Caco-2 (cell line): ENCODE measurements at places on chromosomes 2 and 18. TPM values are rescaled to one million over a fixed set of nuclear protein-coding genes. Genes with fewer than 3 reads are reported as not detected.
A peak's percentile ranks its signal among the peaks of the same experiment; 100 is the strongest.

GRCh38 chr18:42893977-42894376 is 221.5 kb downstream of the RIT2 start:
- H3K27me3 ChIP-seq = no peaks in the 10 kb centered on the region
- H3K4me1 ChIP-seq = no peaks in the 10 kb centered on the region
- H3K27ac ChIP-seq = no peak overlapping the region
- no peak overlapping the region for H3K4me3 ChIP-seq
- H3K36me3 ChIP-seq = no peaks in the 10 kb centered on the region
- no peak for DNase-seq

SPP2 gene
- total RNA-seq = not detected in 2 replicates

DNA sequence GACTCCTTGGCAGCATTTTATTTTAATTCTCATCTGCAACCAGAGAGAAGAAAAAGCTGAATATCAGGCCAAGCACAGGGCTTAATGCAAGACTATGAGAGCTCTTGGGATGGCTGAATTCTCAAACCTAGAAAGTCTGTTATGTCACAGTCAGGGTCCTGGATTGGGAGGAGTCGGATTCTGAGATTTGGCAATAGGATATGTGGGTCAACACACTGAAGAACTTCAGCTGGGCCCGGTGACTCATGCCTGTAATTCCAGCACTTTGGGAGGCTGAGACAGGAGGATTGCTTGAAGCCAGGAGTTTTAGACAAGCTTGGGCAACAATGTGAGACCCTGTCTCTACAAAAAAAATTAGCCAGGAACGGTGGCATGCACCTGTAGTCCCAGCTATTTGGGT is 102.4 kb downstream of the COL3A1 start:
- no peaks in the 10 kb centered on the region for H3K36me3 ChIP-seq
- H3K4me1 ChIP-seq = no peaks in the 10 kb centered on the region
- no peaks in the 10 kb centered on the region for H3K27me3 ChIP-seq
- no peak overlapping the region for H3K27ac ChIP-seq
- no peak overlapping the region for H3K4me3 ChIP-seq

DNA sequence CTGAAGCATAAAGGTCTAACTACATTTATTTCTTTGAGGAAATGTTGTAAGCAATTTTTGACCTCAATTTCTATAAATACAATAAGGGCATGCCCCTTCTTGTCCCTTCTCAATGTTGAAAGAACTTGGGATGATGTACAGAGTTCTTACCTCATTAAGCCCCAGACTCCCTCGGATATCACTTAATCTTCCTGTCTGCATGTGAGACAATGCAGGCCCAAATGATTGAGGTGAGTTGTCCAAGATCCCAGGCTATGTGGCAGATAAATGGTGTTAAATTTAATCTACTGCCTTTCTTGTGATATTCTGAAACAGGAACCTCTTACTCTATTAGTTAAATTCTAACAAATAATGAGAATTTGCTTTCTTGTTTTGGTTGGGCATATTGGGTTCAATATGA is 1073.4 kb upstream of the GYPC start:
- H3K4me1 ChIP-seq = no peaks in the 10 kb centered on the region
- H3K27me3 ChIP-seq = no peaks in the 10 kb centered on the region
- no peak overlapping the region for H3K4me3 ChIP-seq
- H3K27ac ChIP-seq = no peak overlapping the region
- no peak for DNase-seq
- no peaks in the 10 kb centered on the region for H3K36me3 ChIP-seq

RNF125 gene
- 0.39 and 0.61 TPM in 2 replicates for total RNA-seq

TUBA3E gene
- 0.57 TPM in 1 of 2 replicates, not detected in the other for total RNA-seq

DNA sequence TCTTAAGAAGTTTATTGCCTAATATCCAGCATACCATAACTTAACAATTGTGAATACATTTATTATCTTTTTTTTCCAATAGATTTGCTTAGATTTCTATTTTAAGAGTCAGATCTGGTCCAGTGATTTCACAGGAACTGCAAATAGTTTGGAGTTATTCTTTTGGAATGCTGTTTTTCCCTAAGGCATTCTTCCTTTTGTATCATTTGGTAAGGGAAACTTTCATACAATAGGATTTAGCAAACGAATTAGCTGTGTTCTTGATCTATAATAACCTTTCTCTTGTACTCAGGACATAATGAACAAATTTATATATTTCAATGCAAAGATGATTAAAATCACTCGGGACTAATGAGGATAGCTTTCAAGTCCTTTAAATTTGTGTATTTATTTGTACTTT is 201.6 kb downstream of the ERBB4 start:
- no peaks in the 10 kb centered on the region for H3K4me1 ChIP-seq
- no peak overlapping the region for H3K27ac ChIP-seq
- H3K27me3 ChIP-seq = no peaks in the 10 kb centered on the region
- no peaks in the 10 kb centered on the region for H3K36me3 ChIP-seq

GRCh38 chr2:19098467-19099160 is 259.8 kb downstream of the OSR1 start:
- no peak overlapping the region for H3K4me3 ChIP-seq
- H3K27me3 ChIP-seq = no peaks in the 10 kb centered on the region
- DNase-seq = no peak
- H3K27ac ChIP-seq = no peak overlapping the region
- H3K4me1 ChIP-seq = peaks cover 17% of the 10 kb centered on the region; the same call in 1 of the 2 replicates

DNA sequence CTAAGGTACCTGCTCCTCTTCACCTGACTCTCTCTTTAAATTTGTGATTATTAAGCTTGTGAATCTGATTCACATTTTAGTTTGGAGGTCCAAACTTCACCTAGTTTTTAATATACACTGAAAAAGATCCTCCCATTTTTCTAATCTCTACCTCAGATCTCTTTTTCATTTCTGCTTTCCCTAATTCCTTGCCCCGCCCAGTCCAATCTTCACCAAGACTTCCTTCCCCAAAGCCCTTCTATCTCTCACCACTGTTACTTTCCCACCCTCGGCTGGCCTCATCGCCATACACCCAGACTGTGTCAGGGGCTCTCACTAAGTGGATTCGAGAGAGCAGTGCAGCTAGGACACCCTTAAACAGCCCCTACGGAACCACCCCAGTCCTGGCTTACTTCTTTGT is 40.0 kb downstream of the LBH start:
- H3K27ac ChIP-seq = peak overlapping the region; percentile 1
- H3K4me1 ChIP-seq = peaks cover 47% of the 10 kb centered on the region
- H3K36me3 ChIP-seq = no peaks in the 10 kb centered on the region

GRCh38 chr18:74631623-74632350 is 34.1 kb downstream of the ZNF407 start:
- no peak overlapping the region for H3K4me3 ChIP-seq
- H3K27ac ChIP-seq = no peak overlapping the region
- no peaks in the 10 kb centered on the region for H3K4me1 ChIP-seq
- H3K36me3 ChIP-seq = no peaks in the 10 kb centered on the region

OR6B2 gene
- total RNA-seq = not detected in 2 replicates

UGT1A8 gene
- total RNA-seq = 0.14 and 0.50 TPM in 2 replicates

GRCh38 chr2:24721470-24721869 is 71.7 kb downstream of the PTRHD1 start:
- H3K27me3 ChIP-seq = no peaks in the 10 kb centered on the region
- H3K4me3 ChIP-seq = no peak overlapping the region
- peaks cover 11% of the 10 kb centered on the region for H3K4me1 ChIP-seq
- DNase-seq = no peak
- peak overlapping the region; percentile 67 for H3K27ac ChIP-seq
- no peaks in the 10 kb centered on the region for H3K36me3 ChIP-seq

MLPH gene
- total RNA-seq = not detected in 2 replicates

SIX3 gene
- not detected in 2 replicates for total RNA-seq

MATN3 gene
- 16.2 and 18.1 TPM in 2 replicates for total RNA-seq

DNA sequence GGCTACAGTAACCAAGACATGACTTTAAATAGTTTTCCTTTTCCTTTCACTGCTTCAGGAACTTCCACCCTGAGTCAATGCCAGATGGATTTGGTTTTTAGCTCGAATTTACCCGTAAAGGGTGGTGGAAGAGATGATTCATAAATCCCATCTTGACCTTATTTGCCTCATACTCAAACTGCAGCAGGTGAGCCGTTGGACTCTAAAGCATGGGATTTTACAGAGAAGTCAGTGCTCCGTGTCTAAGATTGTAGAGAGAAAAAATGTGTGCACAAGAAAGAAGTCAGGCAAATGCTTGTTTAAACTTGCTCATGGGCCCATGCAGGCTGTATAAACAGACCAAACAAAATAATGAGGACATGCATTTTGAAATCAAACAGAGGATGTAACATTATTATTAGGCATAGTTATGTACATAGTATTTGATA is 369.7 kb upstream of the TRIB2 start:
- no peak overlapping the region for H3K27ac ChIP-seq
- H3K4me3 ChIP-seq = no peak overlapping the region
- no peaks in the 10 kb centered on the region for H3K36me3 ChIP-seq
- no peaks in the 10 kb centered on the region; the same call in 1 of the 2 replicates for H3K27me3 ChIP-seq
- no peak for DNase-seq

DNA sequence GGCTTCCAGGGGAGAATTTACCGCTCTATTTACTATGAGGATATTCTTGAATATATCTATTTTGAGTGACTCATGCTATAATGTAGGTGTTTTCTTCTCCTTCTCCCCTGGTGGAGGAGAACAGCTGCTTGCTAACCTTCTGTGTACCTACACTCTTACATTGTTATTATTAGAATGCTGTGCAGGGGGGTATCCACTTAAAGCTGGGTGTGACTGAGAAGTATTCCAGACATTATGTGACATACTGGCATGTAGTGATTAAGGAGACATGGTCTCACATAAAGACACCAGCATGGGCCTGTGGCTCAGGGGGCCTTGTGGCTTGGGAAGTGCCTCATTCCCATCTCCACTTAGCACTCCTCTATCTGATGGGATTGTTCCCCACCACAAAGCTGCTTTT is 287.9 kb downstream of the PTPRM start:
- no peak for DNase-seq
- H3K27ac ChIP-seq = no peak overlapping the region
- H3K36me3 ChIP-seq = no peaks in the 10 kb centered on the region
- H3K4me3 ChIP-seq = no peak overlapping the region

GRCh38 chr2:62142054-62142453 is 53.9 kb upstream of the B3GNT2 start:
- peaks cover 14% of the 10 kb centered on the region for H3K4me1 ChIP-seq
- DNase-seq = no peak
- no peaks in the 10 kb centered on the region for H3K36me3 ChIP-seq
- H3K4me3 ChIP-seq = no peak overlapping the region
- H3K27me3 ChIP-seq = no peaks in the 10 kb centered on the region

GRCh38 chr2:63983986-63984605 is 35.1 kb downstream of the VPS54 start:
- no peaks in the 10 kb centered on the region for H3K27me3 ChIP-seq
- peaks cover 35% of the 10 kb centered on the region for H3K4me1 ChIP-seq
- H3K4me3 ChIP-seq = no peak overlapping the region
- no peak overlapping the region for H3K27ac ChIP-seq
- no peaks in the 10 kb centered on the region for H3K36me3 ChIP-seq

DNA sequence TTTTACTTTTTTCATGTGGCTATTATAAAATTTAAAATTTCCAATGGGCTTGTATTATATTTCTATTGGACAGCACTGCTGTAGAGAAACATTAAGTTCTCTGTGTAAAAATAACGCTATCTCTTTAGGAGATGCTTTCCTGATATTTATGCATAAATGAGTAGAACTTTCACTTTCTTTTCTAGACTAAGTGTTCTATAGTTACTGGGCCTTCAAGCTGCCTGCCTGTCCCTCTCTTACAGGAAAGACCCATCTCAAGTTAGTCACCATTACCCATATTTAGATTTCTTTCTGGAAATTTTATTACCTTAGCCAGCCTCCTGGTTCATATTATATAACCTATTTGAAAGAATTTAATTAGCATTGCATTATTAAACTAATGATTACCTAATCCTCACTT is 4.8 kb downstream of the ITGA4 start:
- no peaks in the 10 kb centered on the region for H3K4me1 ChIP-seq
- DNase-seq = no peak
- no peaks in the 10 kb centered on the region for H3K27me3 ChIP-seq

DNA sequence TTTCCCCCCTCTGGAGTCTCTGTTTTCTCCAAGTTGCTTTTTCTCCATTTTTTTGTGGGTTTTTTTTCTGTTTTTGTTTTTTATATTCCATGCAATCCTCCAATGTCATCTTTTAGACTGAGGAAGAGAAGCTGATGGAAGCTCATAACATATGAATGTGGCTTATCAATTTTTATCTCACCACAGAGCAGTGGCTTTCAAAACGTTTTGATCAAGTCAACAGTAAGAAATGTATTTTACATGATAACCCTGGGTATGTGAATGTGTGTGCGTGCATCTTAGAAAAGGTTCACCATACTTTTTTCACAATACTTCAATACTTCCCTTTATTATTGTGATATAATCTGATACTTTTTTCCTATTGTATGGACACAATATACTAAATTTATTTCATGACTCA is 64.6 kb upstream of the CDCA7 start:
- no peak overlapping the region for H3K27ac ChIP-seq
- H3K27me3 ChIP-seq = no peaks in the 10 kb centered on the region
- H3K4me1 ChIP-seq = no peaks in the 10 kb centered on the region
- no peak overlapping the region for H3K4me3 ChIP-seq
- no peaks in the 10 kb centered on the region for H3K36me3 ChIP-seq
- DNase-seq = no peak

SNRPD1 gene
- total RNA-seq = 129 and 134 TPM in 2 replicates

- H3K4me1 ChIP-seq = no peaks in the 10 kb centered on the region
- no peak overlapping the region for H3K4me3 ChIP-seq
- no peaks in the 10 kb centered on the region for H3K36me3 ChIP-seq
- DNase-seq = no peak
- no peaks in the 10 kb centered on the region for H3K27me3 ChIP-seq
Measured at GRCh38 chr2:53569957-53570727, 197.5 kb upstream of the CHAC2 start.

GRCh38 chr2:124702777-124703176 is 677.7 kb downstream of the CNTNAP5 start:
- H3K36me3 ChIP-seq = no peaks in the 10 kb centered on the region
- H3K27ac ChIP-seq = no peak overlapping the region
- H3K27me3 ChIP-seq = no peaks in the 10 kb centered on the region
- no peaks in the 10 kb centered on the region for H3K4me1 ChIP-seq
- no peak overlapping the region for H3K4me3 ChIP-seq

GRCh38 chr2:23637011-23637778 is 252.2 kb downstream of the KLHL29 start:
- no peaks in the 10 kb centered on the region for H3K36me3 ChIP-seq

SULT6B1 gene
- total RNA-seq = not detected in 2 replicates

DNA sequence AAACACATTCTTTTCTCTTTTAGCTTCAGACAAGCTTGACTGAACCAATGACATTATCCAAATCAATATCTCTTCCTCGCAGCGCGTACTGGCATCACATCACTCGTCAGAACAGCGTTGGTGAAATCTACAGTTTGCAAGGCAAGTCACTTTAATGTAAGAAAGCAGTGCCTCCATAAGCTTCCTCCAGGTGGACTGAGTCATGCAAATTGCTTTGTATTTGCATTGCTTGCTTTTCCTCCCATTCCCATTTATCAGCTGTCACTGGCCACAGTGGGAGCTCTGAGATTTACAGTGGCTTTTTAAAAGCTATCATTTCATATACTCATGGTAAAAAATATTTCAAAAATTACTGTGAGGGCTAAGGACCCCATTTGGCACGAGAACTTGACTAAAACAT is 189.9 kb downstream of the CD226 start:
- peak overlapping the region; percentile 42 for H3K27ac ChIP-seq
- no peak overlapping the region for H3K4me3 ChIP-seq
- peaks cover 8% of the 10 kb centered on the region for H3K4me1 ChIP-seq
- no peaks in the 10 kb centered on the region for H3K36me3 ChIP-seq
